ENCODE measurements at places on chromosomes 7 and 10. TPM values are rescaled to one million over a fixed set of nuclear protein-coding genes. Genes with fewer than 3 reads are reported as not detected.
A peak's percentile ranks its signal among the peaks of the same experiment; 100 is the strongest.

DNA sequence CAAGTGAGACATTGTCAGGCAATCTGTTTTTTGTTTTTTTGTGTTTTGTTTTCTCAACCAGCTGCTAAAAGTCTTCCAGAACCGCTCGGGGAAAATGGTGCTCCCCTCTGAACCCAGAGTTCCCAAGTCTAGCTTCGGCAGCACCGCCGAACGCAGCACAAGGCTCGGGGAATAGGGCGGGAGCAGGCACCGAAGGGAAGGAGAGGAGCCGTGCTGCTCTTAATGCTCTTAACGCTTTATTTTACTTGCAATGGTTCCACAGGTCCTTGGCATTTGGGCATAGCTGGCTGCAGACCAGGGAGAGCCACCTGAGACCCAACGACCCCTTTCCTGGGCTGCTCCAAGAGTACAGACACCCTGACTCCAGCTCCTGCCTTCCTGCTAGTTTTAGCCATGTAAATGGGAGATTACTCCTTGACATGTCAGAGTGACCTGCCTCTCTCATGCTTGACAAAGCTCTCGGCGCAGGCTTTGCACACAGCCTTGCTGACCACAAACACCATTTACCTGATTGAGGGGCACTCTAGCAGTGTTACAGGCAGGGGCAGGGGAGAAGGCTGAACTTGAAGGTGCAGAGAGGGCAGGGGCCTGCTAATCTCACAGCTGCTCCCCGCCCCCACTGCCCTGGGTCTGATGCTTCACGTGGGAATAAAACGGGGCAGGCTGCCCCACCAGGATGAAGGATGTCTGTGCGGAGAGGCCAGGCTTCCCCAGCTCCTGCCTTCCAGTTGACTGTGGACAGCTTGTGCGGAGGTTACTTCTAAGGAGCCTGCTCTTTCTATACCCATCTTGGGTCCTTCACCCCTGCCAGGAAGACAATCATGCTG, 58.6 kb upstream of the EFCAB10 start:
- peaks cover 2% of the 10 kb centered on the region for H3K4me1 ChIP-seq
- H3K36me3 ChIP-seq, result peaks cover 27% of the 10 kb centered on the region
- H3K4me3 ChIP-seq, result no peak overlapping the region
- H3K27me3 ChIP-seq, result no peaks in the 10 kb centered on the region

- no peak overlapping the region for H3K27ac ChIP-seq
- no peak for DNase-seq
- H3K4me3 ChIP-seq, result no peak overlapping the region
- H3K36me3 ChIP-seq, result no peaks in the 10 kb centered on the region
- H3K27me3 ChIP-seq, result no peaks in the 10 kb centered on the region
These were observed 119.6 kb downstream of the ITIH5 start for GRCh38 chr10:7547206-7547605.

GRCh38 chr7:137975221-137975620, 26.7 kb downstream of the CREB3L2 start:
- H3K36me3 ChIP-seq, result peaks cover 3% of the 10 kb centered on the region
- no peaks in the 10 kb centered on the region for H3K27me3 ChIP-seq
- no peaks in the 10 kb centered on the region for H3K4me1 ChIP-seq
- no peak overlapping the region for H3K27ac ChIP-seq

GRCh38 chr7:27199849-27200760, at the start of gene HOXA13:
TSS of gene HOXA13 (minus strand) at chr7:27200091. CDS start at chr7:27200077, 14 bp downstream.
- H3K27ac ChIP-seq, result no peak within 1 kb of the TSS
- peaks cover 72% of the 10 kb centered on the region for H3K27me3 ChIP-seq
- no peaks in the 10 kb centered on the region for H3K36me3 ChIP-seq
- DNase-seq, result peak; percentile 44
- H3K4me1 ChIP-seq, result peaks cover 22% of the 10 kb centered on the region
- H3K4me3 ChIP-seq, result peak within 1 kb of the TSS; percentile 65

- peaks cover 8% of the 10 kb centered on the region for H3K27me3 ChIP-seq
- H3K4me1 ChIP-seq, result no peaks in the 10 kb centered on the region
- H3K27ac ChIP-seq, result no peak overlapping the region
- no peak overlapping the region for H3K4me3 ChIP-seq
These were observed 24.4 kb downstream of the GNG11 start for GRCh38 chr7:93945756-93946535.

- peak overlapping the region; percentile 94 for H3K4me3 ChIP-seq
- H3K27ac ChIP-seq, result peak overlapping the region; percentile 85
- H3K36me3 ChIP-seq, result peaks cover 16% of the 10 kb centered on the region
These were observed 328 bp downstream of the ESYT2 start for GRCh38 chr7:158829021-158829341.

DNA sequence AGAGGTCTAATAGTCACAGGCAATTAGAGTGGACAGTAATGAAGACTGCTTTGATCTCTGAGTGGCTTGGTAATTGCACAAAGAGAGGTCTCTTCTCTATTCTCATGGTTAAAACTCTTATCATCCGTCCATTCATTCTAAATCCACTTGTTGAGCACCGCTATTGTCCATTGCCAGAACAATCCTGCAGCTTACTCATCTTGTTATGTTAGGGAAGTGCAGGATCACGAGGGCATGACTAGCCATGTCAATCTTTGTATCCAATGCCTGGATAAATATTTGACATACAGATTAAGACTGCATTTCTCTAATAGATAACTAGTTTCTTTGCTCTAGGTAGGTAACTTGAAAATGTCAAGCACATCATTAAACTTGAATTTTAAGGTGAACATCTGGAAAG, 14.9 kb downstream of the SFTPD start:
- peaks cover 24% of the 10 kb centered on the region for H3K27me3 ChIP-seq
- H3K4me3 ChIP-seq, result no peak overlapping the region
- no peak for DNase-seq
- no peak overlapping the region for H3K27ac ChIP-seq
- peaks cover 6% of the 10 kb centered on the region for H3K4me1 ChIP-seq
- no peaks in the 10 kb centered on the region for H3K36me3 ChIP-seq

DNA sequence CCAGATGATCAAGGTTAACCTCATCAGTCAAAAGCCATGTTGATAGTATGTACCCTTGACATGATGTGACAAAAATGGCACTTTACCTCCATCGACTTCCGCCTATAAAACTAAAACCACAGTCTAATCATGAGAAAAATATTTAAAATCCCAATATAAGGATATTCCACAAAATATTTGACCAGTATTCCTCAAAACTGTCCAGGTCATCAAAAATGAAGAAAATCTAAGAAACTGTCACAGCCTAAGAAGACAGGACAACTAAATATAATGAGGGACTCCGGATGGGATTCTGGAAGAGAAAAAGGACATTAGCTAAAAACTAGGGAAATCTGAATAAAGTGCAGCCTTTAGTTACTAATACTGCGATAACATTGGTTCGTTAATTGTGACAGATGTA, 67.6 kb downstream of the XPNPEP1 start:
- H3K36me3 ChIP-seq, result peaks cover 6% of the 10 kb centered on the region
- peaks cover 2% of the 10 kb centered on the region for H3K27me3 ChIP-seq
- no peak overlapping the region for H3K4me3 ChIP-seq
- H3K27ac ChIP-seq, result no peak overlapping the region
- peaks cover 15% of the 10 kb centered on the region for H3K4me1 ChIP-seq

- H3K36me3 ChIP-seq, result no peaks in the 10 kb centered on the region
- no peak overlapping the region for H3K4me3 ChIP-seq
- no peak overlapping the region for H3K27ac ChIP-seq
These were observed 2.2 kb upstream of the IGFBP3 start for GRCh38 chr7:45923290-45923689.

DNA sequence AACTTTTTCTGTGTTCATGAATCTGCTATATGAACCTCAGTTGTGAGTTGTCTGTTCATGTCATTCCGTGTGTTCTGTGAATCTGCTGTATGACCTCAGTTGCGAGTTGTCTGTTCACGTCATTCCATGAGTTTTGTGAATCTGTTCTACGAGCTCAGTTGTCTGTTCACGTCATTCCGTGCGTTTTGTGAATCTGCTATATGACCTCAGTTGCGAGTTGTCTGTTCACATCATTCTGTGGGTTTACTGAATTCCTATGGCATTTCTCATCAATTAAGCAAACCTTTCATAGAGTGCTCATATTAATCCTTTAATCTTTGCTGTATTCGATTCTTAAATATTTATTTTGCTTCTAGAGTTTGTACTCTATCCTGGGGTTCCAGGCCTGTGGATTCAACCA, 150.6 kb downstream of the DIP2C start:
- DNase-seq, result no peak
- no peaks in the 10 kb centered on the region for H3K4me1 ChIP-seq
- H3K36me3 ChIP-seq, result no peaks in the 10 kb centered on the region
- H3K27ac ChIP-seq, result no peak overlapping the region

DNA sequence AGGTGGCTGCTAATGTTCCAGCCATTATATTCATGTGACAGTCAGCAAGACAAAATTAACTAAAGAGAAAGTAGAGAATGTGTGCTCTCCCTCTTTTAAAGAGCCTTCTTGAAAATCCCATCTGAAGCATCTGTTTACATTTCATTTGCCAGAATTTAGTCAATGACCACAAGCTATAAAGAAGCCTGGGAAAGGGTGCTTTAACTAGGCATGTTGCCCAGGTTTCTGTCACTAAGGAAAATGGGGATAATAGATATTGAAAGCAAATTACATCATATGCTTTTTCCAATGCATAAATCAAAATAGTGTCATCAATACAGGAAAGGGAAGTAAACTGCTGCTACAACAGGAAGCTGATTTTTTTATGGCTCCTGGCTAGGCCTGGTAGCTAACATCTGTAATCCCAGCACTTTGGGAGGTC, 67.7 kb downstream of the ELAPOR2 start:
- H3K27ac ChIP-seq, result no peak overlapping the region
- peaks cover 6% of the 10 kb centered on the region for H3K27me3 ChIP-seq

- H3K4me3 ChIP-seq, result no peak overlapping the region
- no peaks in the 10 kb centered on the region for H3K27me3 ChIP-seq
These were observed 34.0 kb downstream of the LUC7L2 start for GRCh38 chr7:139393621-139394211.

- H3K4me1 ChIP-seq, result no peaks in the 10 kb centered on the region
- H3K27ac ChIP-seq, result no peak overlapping the region
- no peaks in the 10 kb centered on the region for H3K27me3 ChIP-seq
- H3K4me3 ChIP-seq, result no peak overlapping the region
These were observed 672.3 kb downstream of the TNS3 start for GRCh38 chr7:46909601-46910051.

DNA sequence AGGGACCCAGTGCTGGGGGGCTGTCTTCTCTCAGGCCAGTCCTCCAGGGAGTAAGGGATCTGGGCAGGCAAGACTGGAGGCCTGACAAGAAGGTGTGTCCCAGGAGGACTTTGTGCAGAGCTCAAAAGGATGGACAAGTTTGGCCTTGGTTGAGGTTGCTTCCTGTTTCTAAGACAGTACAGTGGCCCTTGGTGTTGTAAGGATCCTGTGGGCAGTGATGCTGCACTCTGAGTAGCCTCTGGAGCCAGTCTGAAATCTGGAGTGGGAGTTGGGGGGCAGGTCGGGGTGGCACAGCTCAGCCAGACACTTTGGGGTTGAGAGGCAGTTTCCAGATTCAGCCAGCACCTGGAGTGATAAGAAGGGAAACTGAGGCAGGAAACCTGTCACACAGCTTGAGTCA, 139.2 kb upstream of the ZMIZ1 start:
- no peak overlapping the region for H3K27ac ChIP-seq
- H3K36me3 ChIP-seq, result no peaks in the 10 kb centered on the region
- no peaks in the 10 kb centered on the region for H3K4me1 ChIP-seq

DNA sequence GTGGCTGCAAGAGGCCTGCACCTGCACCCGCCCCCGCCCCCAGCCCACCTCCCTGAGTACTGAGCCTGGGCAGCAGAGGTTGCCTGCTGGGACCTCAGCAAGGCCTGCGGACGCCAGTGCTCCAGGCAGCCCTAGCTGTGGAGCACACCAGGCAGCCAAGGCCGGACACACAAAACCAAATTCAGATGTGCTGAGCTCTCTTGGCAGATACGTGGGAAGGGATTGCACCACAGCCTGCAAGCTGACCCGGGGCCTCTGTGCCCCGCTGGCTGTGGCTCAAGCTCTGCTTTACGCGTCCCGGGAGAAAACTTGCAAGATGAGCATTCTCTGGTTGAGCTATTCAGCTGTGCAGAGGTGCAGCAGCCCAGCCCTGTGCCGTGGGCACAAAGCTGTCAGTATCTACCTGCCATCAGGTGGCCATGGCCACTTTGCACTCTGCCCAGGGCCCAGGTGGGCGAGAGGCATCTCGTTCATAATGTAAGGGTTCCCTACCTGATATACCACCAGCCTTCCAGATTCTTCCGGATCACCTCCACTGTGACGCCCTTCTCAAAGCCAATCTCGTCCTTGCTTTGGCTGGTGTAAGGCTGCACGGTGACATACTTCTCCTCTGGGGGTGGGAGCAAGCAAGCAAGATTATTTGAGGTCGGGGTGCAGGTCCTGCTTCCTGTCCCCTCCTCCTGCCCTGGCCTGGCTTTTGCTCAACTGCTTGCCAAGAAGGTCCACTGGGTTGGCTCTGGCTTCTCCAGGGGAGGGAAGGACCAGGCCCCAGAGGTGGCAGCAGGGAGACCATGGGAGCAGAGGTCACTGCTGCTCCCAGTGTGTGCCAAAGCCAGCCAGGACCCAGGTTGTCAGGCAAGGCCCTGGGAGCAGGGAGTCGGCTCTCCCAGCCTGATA, 123.4 kb downstream of the NEURL1 start:
- H3K27me3 ChIP-seq, result no peaks in the 10 kb centered on the region
- no peak for DNase-seq
- no peaks in the 10 kb centered on the region for H3K36me3 ChIP-seq
- H3K4me3 ChIP-seq, result no peak overlapping the region
- no peak overlapping the region for H3K27ac ChIP-seq

The SYT15 gene
- 0.93 TPM for total RNA-seq

The SEC23IP gene
- 70.3 TPM for total RNA-seq

The HOXA3 gene
- total RNA-seq, result not detected

The HOXA4 gene
- total RNA-seq, result 0.25 TPM

The RAB18 gene
- 49.3 TPM for total RNA-seq

The SLC13A1 gene
- not detected for total RNA-seq

The STOX1 gene
- 0.87 TPM for total RNA-seq

The COPS6 gene
- total RNA-seq, result 88.6 TPM
